NCI-H187 (cell line): ENCODE measurements at places on chromosomes 4 and X.

- peak; percentile 0 for DNase-seq
Measured at GRCh38 chr4:145179281-145179860, 1.0 kb downstream of the OTUD4 start.

GRCh38 chrX:146064156-146064555 lies 246.5 kb downstream of the SLITRK2 start:
- DNase-seq, result no peak

DNA sequence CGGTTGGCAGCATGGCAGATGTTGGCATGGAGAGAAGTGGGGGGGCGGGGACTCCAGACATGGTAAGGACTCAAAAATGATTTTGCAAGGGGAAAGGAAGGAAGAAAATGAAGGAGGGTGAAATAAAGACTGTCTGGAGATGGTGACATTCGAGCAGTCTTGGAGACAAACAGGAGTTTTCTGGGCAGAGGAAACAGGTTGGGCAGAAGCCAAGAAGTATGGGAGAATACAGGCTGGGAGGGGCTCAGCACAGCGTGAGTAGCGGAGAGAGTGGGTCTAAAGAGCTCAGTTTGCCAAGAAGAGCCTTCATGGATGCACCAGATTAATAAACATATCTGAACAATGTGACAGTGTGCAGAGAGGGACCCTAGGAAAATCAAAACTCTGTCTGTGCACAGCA lies 13.3 kb upstream of the CRMP1 start:
- DNase-seq, result no peak

DNA sequence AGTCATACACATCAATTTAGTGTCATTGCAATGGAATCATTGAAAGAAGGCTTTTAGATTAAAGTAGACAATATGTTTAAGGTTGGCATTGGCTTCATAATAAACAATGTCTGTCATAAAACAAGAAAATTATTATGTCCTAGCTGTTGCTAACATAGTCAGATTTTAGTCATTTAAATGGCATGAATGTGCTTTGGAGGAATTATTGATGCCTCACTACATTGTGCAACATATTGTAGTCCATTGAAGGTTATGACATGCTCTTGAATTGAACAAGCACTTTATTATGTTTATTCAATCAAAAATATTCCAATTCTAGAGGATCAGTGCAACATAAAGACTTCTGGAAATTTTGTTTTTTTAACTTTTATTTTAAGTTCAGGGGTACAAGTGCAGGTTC lies 489.8 kb upstream of the AMOT start:
- no peak for DNase-seq

GRCh38 chr4:185700048-185700447 lies 111.9 kb downstream of the SORBS2 start:
- DNase-seq, result no peak

- DNase-seq, result no peak
Measured at GRCh38 chr4:179536694-179537093, 2094.5 kb upstream of the AGA start.

DNA sequence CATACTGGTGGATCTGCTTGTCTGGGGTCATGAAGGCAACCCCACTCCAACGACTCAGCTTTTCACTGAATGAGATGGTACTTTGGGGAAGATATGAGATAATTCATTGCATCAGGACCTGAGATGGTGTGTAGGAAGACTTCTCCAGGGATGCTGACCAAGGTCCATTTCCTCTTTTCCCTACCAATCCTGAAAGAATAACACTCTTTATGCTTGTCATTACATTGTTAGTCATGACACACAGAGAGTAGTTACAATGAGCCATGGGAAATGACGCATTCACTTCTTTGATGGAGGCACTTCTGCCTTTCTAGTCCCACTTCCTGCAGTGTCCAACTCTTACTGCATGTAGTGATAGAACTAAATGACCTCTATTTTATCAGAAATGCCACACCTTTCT lies 58.6 kb downstream of the AREG start:
- no peak for DNase-seq

- no peak for DNase-seq
Measured at GRCh38 chr4:123419885-123420755, 23.5 kb downstream of the SPRY1 start.

DNA sequence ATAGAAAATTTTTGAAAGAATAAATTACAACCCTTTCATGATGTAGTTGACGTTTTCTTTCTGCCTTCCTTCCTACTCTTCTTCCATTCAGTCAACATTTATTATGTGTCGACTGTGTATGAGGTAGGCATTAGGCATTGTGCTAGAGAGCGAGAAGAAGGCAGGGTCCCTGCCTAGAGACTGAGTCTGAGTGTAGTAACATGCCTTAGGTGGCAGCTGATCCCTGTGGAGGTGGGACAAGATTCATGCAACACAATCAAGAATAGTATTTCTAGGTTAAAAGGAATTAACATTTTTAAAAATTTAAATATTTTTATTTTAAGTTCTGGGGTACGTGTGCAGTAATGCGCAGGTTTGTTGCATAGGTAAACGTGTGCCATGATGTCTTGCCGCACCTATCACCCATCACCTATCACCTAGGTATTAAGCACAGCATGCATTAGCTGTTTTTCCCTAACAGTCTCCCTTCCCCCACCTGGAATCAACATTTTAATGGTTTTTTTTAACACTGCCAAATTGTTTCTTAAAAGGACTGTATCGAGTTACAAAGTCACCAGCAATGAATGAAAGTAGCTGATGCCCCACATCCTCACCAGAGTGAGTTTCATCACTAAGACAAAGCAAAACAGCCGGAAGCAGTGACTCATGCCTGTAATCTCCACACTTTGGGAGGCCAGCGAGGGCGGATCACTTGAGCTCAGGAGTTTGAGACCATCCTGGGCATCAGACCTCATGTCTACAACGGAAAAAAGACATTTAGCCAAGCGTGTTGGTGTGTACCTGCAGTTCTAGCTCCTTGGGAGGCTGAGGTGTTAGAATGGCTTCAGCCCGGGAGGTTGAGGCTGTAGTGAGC lies 84.0 kb downstream of the WWC2 start:
- DNase-seq, result no peak

GRCh38 chr4:11622961-11623725 lies 194.4 kb upstream of the HS3ST1 start:
- DNase-seq, result no peak

- DNase-seq, result no peak
Measured at GRCh38 chrX:116667346-116668134, 204.8 kb upstream of the CT83 start.
